Activated CD4-positive, alpha-beta T cell treated with anti-CD3 and anti-CD28 coated beads for 48 hours (primary cell): ENCODE measurements at places on chromosomes 6 and 20.

DNA sequence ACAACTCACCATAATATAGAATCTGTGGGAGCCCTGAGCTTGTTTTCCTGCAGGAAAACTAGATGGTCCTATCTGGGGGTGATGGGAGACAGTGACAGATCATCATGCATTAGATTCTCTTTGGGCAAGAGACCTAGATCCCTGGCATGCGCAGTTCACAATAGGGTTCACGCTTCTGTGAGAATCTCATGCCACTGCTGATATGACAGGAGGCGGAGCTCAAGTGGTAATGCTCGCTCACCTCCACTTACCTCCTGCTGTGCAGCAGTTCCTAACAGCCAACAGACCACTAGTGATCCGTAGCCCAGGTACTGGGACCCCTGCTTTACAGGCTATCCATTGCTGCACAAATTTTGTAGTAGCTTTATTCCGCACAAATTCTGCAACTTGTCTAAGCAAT lies 84.5 kb downstream of the HIVEP2 start:
- peak; percentile 34 for DNase-seq

GRCh38 chr20:50399917-50400704 lies 110.1 kb upstream of the PTPN1 start:
- no peak for DNase-seq

DNA sequence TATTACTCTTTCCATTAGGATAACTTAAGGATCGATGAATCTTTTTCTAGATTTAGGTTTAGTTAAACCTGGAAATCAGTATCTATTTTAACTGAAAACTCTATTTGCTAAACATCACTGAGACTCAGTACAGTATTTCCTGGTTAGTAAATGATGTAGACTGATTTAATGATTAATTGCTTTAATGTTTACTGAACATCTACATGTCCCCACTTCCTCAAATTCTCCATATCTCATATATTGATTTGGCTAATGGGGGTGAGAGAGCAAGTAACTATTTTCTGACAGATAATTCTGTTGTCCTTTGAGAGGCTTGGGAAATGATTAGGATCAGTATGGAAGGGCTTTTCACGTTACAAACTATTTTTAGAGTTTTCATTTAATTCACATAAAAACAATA lies 10.3 kb downstream of the MKKS start:
- DNase-seq: no peak

GRCh38 chr6:164168595-164168994 lies 754.1 kb downstream of the QKI start:
- DNase-seq: no peak

DNA sequence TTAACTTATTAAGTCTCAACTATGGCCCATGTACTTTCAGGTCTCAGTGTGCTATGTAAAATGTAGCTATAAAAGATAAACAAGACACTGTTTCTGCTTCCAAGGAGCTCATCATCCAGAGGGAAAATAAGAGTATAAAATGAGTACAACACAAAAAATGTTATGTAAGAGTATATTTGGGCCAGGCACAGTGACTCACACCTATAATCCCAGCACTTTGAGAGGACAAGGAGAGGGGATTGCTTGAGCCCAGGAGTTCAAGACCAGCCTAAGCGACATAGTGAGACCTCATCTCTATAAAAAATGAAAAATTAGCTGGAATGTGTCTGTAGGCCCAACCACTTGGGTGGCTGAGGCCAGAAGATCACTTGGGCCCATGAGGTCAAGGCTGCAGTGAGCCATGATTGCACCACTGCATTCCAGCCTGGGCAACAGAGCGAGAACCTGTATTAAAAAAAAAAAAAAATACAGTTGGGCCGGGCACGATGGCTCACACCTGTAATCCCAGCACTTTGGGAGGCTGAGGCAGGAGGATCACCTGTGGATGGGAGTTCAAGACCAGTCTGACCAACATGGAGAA lies 124.0 kb downstream of the EDN1 start:
- no peak for DNase-seq

DNA sequence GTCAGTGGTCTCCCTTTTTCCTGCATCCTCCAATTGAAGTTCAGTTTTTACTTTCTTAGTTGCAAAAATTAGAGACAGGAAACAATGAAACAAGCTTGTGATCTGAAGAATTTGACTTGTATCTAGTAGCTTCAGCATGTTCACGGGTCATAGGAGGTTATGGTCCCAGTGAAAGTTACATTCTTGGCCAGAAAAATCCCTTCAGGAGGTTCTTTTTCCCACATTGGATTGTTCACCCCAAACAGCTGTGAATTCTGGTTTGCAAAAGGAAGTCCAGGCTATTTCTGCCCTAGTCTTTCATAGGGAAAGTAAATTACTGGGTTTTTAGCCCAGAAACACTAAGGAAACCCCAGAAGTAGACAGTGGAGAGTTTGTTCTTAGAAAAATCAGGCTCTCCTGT lies 8.1 kb downstream of the ANKS1A start:
- DNase-seq: no peak

DNA sequence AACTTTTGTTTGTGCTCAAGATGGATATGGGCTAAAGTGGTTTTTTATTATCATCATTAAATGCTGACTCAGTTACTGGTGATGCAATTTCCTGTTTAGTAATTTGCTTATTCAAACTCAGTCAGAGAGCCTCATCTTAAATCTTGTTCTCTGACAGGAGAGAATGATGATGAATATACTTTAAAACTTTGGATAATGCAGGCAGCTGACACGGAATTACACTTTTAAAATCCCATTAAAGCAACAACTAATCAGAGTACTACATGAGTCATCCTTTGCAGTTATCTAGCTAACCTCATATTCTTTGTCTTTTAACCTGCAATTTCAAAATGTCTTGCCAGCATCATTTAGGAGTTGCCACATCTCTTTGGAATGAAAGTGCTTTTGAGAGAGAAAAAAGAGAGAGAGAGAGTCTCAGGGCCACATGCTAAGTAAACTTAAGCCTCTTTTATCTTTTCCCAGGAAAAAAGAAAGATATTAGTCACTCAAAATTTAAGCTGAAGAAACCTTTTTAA lies 9.2 kb upstream of the C6orf141 start:
- no peak for DNase-seq

- DNase-seq: no peak
Observed at GRCh38 chr6:36752187-36752885, 54.7 kb downstream of the RAB44 start.

GRCh38 chr6:12602951-12603672 lies 113.5 kb upstream of the PHACTR1 start:
- no peak for DNase-seq

DNA sequence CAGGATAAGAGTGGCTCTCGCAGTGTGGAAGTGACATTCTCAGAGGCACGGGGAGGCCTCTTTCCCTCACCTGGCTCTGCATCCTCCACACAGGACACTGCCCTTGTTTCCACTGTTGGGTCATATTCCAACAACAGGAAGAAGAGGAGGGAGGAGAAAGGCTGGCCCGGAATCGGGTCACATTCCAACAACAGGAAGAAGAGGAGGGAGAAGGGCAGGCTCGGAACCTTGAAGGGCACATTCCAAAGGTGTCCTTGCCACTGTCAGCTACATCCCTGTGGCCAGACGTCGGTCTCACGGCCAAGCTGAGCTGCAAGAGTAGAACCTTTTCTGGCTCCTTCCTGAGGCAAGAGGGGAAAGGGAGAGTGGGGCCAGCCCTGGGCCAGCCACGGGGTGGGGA lies 25.4 kb downstream of the CHRNA4 start:
- no peak for DNase-seq

GRCh38 chr6:87104667-87105066 lies 9.8 kb upstream of the CGA start:
- DNase-seq: peak; percentile 9
